ENCODE measurements at places on chromosomes 11 and 22.

GRCh38 chr22:32341122-32341740 lies 16.4 kb upstream of the RFPL3 start:
- no peak for DNase-seq

DNA sequence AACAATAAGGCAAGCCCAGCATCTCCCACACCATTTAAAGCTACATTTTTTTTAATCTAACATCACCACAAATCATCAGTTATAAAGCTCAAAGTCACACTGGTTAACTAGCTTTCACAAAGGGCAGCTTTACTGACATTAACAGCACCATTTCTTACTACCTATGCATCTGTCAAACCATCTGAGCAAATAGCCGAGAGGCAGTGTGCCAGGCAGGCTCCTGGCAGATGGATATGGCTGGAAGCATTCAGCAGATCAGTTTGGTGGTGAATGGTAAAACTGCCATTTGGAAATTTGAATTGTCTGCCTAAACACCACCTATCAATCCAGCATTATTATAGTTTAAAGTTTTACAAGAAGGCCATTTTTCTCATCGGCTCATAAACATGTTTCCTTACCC lies 131.2 kb downstream of the TTC28 start:
- no peak for DNase-seq

DNA sequence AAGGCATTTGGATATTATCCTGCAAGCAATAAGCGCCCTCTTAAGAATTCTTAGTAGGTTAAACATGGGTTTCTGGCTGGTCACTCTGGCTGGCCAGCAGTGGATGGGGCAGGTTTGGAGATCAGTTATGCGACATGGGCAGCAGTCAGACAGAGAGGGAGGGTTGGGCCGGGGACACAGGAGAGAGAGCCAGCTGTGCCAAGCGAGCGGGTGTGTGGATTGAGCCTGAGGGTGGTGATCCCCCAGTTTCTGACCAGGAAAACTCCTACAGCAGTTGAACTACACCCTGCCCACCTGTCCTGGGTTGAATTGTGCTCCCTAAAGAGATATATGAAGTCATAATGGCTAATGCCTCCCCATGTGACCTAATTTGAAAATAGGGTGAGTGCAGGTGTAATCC lies 671.2 kb downstream of the TBC1D22A start:
- DNase-seq = no peak

DNA sequence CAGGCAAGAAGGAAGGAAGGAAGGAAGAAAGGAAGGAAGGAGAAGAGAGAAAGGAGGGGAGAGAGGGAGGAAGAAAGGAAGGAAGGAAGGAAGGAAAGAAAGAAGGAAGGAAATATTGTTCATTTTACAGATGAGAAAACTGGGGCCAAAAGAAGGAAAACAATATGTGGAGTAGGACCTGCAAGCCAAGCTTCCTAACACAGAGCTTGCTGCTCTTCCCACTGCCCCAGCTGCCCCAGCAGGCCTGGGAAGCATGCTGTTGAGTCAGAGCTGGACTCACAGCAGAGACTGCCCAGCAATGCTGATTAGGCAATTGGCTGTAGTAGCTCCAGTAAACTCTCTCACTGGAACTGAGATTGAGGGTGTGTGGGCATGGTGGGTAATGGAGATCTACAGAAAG lies 42.6 kb upstream of the SMCO4 start:
- peak; percentile 67 for DNase-seq

DNA sequence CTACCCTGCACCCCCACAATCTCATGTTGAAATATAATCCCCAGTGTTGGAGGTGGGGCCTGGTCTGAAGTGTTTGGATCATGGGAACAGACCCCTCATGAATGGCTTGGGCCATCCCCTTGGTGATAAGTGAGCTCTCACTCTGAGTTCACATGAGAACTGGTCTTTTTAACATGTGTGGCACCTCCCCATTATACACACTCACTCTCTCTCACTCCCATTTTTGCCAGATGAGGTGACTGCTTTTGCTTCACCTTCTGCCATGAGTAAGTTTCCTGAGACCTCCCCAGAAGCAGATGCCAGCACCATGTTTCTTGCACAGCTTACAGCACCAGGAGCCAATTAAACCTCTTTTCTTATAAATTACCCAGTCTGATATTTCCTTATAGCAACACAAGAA lies 32.1 kb upstream of the DRD2 start:
- DNase-seq = no peak

DNA sequence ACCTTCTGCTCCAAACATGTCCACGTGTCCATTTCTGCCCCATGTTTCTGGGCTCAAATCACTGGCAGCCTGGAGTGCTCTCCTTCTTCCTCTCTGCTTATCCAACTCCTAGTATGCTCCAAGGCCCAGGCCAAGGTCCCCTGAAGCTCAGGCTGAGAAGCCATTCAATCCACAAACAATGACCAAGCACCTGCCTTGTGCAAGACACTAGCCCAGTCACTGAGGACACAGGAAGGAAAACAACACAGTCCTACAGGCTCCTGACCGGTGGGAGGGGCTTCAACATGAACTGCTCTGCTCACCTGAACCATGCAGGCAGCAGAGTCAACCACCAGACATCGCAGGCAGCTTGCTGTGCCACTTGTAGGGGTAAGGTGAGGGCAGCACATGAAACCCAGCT lies 93.6 kb downstream of the RPL27A start:
- no peak for DNase-seq

GRCh38 chr11:20912065-20912821 lies 242.9 kb downstream of the NELL1 start:
- no peak for DNase-seq

GRCh38 chr22:48851933-48852549 lies 975.6 kb downstream of the BRD1 start:
- DNase-seq = no peak

DNA sequence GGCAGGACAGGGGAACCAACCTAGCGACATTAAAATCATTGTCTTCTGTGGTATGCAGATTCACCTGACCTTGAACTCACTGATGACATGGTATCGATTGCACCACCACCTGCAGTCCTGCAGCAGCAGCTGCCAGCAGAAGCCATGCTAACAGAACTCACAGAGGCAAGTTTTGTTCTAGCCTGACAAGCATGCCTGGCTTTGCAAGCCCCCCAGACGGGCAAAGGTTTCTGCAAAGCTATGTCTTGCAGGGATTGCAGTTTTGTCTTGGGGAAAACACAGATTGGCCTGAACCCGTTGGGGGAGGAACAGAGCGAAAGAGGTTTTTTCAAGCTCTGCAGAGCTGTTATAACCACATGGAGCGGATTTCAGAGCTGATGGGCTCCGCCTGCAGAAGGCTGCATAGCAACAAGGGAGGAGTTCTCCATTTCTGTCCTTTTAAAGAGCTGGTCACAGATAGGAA lies 221.0 kb downstream of the HIPK3 start:
- DNase-seq = no peak

DNA sequence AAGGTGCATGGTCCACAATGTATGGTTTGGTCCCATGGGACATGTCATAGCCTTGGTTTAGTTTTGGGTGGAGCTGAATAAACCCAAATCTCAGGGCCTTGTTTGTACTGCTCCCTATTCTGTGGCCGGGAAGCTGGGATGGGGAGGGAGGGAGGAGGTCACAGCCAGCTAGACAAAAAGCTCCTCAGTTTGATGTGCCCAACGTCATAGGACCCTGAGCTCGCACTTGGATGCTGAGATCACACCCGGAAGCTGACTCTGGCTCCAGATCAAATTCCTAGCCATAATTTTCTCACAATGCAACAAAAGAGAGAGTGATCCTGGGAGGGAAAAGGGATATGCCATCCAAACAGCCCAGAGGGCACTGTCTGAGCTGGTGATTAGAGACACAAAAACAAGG lies 1.5 kb downstream of the HSPB2 start:
- DNase-seq = no peak

- DNase-seq = no peak
These were observed 30.6 kb upstream of the ROBO3 start for GRCh38 chr11:124834526-124835180.

DNA sequence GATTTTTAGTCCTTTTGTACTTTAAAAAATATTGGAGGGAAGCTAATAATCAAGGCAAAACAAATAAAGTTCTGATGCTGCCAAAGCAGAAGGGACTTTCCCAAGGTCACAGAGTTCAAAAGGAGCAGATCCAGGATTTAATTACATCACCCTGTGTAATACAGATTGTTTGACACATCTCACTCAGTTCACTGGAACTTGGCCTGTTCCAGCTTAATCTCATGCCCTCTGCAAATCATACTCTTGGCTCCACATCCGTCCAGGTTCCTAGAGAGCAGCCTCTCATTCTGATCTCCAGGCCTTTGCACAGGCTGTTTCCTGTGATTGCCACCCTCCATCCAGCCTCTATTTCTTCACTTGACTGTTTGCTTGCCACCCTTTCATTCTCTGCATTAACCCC lies 151.7 kb downstream of the SPON1 start:
- peak; percentile 13 for DNase-seq

DNA sequence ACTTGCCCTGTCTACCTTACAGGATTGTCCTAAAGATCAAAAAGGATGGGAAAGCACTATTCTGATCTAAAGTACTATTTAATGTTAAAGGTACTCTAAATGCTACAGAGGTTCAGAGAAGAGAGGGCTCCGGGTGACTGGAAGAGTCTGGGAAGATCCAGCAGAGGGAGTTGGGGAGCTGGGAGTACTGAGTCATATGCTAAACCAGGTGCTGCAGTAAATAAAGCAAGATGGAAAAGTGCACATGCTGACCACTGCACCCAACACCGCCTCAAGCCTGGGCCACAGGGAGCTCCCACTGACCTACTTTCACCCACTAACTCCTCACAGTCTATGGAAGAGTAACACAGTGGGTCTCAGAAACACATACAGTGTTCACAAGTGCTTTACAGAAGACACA lies 49.3 kb downstream of the WT1 start:
- DNase-seq = peak; percentile 22

DNA sequence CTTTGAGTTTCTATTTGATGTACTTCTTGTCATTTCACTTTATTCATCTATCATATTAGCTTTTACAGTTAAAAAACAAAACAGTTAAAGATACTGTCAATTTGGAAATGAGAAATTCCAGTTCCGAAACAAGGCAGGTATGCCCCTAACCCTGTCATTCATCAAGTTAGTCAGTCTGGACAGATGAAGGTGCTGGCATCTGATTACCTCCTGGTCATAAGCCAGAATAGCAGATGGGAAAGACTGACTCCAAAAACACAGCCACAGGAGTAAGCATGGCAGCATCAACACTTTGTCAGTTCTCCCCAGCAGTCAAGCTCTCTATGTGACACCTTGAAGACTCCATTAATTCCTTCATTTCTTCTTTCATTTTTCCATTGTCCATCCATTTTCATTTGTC lies 4.3 kb downstream of the LRRC51 start:
- no peak for DNase-seq

DNA sequence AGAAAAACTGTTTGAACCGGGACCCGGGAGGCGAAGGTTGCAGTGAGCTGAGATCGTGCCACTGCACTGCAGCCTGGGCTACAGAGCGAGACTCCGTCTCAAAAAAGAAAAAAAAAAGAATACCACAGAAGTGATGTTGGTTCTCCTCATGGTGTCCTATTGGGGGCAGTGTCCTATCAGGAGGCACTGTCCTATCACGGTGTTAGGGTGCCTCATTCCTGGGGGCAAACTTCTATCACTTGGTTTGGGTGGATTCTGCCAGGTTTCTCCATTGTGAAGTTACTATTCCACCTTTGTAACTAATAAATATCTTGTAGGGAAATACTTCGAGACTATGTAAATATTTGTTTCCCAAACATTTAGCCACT lies 19.6 kb downstream of the PRR14L start:
- DNase-seq = no peak

GRCh38 chr11:8959546-8960166 lies 4.6 kb downstream of the TMEM9B start:
- peak; percentile 84 for DNase-seq

DNA sequence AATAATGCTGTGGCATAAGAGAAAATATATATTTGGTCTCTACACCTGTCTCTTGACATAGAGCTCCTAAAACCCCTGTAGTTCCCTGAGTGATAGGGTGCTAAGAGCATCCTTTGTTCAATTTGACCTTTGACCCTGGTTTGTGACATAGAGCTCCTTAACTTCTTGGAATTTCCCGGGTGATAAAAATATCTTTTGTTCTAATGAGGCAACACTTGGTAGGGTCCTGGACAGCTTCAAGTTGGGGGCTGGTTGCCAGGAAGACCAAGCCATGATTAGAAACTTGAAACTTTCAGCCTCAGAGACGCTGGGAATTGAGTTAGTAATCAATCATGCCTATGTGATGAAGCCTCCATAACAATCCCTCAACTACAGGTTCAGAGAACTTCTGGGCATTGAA lies 105.4 kb downstream of the CASP12 start:
- DNase-seq = no peak

GRCh38 chr22:31585161-31585859 lies 76.7 kb downstream of the PISD start:
- DNase-seq = peak; percentile 50

- DNase-seq = peak; percentile 76
These were observed 27.8 kb upstream of the ROBO3 start for GRCh38 chr11:124837491-124837856.

DNA sequence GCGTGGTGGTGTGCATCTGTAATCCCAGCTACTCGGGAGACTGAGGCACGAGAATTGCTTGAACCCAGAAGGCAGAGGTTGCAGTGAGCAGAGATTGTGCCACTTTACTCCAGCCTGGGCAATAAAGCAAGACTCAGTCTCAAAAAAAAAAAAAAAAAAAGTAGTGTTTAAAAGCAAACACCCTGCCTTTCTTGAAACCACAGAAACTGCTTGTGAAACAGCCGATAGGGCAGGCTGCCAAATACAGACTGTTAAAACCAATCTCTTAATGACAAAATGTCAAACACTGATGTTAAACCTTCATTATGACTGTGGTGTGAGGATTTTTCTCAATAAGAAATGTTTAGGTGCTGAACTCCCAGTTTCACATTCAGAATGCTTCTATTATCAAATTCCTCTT lies 27.3 kb downstream of the MARK2 start:
- no peak for DNase-seq

DNA sequence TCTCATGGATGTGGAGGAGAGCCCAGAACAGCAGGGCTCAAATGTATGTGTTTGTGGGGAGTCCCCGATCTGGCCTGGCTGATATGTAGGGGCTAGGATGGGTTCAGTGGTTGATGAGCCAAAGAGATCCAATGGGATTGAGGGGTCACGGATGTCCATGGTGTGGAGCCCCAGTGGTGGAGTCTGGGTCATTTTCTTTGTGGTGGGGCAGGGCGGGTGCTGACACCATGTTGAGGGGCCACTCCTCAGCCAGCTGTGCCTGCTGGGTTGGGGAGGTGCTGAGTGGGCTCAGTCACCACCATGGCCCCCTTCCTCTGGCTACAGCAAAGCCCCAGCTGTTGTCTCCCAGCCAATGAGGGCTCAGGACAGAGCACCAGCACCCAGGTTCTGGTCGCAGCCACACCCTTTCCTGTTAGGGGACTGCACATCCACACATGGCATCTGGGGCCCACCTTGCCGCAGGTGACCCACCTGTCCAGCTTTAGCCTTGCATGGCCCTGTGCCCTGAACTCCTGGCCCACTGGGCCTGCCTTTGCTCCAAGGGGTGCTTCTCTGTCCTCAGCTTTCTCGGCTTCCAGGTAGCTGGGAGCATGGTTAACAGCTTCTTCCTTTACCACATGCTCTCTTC lies 3.2 kb upstream of the GNAZ start:
- no peak for DNase-seq

DNA sequence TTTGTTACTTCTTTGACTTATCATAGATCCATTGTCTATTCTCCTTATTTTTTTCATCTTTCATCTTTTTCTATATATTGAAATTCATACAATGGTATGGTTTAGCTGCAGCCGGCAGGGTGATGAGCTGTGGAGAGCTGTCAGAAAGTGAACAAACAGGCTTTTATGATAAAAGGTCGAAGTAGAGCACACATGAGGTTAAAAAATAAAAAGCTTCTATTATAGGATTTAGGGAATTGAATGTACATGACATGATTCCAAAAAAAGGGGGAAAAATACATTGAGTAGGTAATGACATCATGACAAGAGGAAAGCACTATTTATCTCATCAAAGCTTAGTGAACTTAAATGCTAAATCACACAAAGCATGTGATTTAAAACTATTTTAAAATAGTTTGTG lies 884.8 kb downstream of the METTL15 start:
- no peak for DNase-seq
